ENCODE measurements at places on chromosomes 13 and 19.

DNA sequence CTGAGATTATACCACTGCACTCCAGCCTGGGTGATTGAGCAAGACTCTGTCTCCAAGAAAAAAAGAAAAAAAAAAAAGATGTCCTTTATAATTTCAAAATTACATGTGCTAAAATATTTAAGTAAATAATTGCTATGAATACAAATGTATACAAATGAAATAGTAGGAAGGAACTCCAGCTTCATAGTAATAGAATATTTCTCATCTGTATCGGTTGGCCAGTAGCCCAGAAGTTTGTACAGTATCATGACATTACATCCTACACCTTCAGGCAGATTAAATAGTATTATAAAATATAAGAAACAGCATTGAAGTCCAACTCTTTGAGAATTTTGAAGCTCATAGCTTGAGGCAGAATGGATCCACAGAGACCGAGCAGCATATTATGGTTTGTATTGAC lies 36.5 kb upstream of the CLDN10 start:
- no peak for DNase-seq

GRCh38 chr19:48991873-48992580 lies 1.1 kb downstream of the GYS1 start:
- DNase-seq = no peak

- no peak for DNase-seq
Measured at GRCh38 chr13:102907886-102908515, 62.2 kb downstream of the ERCC5 start.

GRCh38 chr13:94656766-94657165 lies 55.1 kb downstream of the GPR180 start:
- no peak for DNase-seq

GRCh38 chr19:53865523-53865917 lies 2.2 kb upstream of the MYADM start:
- no peak for DNase-seq

GRCh38 chr13:113945857-113946408 lies 27.9 kb downstream of the C13orf46 start:
- no peak for DNase-seq

DNA sequence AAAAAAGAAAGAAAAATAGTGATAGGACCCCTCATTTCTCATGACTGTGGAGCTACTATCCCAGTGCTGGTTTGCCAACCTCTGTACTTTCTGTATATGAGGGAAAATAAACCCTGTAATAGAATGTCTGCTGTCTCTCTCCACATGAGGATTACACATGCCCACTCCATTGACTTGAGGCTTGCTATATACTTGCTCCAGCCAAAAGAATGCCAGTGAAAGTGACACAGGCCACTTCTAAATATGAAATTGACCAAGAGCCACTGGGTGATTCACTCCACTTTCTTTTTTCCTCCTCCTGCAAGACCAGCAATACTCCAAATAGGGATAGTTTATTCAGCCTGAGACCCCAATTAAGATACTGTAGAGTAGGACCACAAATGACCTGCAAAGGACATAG lies 6.2 kb downstream of the THAP8 start:
- no peak for DNase-seq

DNA sequence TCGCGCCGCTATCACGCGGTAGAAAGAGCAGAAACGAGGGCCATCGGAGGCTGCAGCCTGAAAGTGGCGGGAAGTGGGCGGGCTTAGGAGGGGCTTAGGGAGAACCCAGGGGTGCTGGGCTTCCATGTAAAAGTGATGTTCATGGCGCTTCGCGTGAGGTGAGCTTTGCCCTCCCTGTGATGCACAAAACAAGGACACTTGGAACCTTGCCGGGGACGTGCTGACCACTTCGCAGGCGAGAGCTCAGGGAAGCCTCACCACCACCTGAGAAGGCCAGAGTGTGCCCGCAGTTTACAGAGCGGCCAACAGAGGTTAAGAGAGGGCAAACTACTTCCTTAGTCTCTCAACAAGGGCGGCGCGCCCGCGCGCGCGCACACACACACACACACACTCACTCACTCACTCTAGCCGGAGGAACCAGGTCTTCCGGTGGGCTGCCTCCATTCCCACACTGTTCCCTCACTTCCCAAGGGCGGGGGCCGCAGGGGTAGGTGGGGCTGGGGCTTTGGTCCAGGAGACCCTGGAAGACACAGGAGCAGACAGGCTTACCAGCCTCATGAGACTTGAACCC lies 651 bp downstream of the GAPDHS start:
- DNase-seq = no peak

- peak; percentile 45 for DNase-seq
Measured at GRCh38 chr13:20924758-20925394, 22.3 kb upstream of the XPO4 start.

- DNase-seq = no peak
Measured at GRCh38 chr13:39512687-39513086, 90.3 kb downstream of the LHFPL6 start.

DNA sequence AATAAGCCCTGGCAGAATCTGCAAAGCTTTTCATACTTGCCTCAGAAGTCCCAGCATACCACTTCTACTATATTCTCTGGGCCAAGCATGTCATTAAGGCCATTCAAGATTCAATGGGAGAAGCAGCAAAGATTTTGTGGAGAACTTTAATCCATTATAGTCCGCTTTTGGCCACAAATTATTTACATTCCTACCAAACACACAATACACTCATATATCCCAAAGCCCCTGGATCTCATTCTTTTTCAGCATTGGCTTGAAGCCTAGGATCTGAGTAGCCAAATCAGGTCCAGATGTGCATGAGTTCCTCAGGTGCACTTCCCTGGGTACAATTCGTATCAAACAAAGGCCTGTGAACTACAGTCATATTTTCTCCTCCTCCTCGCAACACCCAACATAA lies 203.4 kb downstream of the NDFIP2 start:
- no peak for DNase-seq

DNA sequence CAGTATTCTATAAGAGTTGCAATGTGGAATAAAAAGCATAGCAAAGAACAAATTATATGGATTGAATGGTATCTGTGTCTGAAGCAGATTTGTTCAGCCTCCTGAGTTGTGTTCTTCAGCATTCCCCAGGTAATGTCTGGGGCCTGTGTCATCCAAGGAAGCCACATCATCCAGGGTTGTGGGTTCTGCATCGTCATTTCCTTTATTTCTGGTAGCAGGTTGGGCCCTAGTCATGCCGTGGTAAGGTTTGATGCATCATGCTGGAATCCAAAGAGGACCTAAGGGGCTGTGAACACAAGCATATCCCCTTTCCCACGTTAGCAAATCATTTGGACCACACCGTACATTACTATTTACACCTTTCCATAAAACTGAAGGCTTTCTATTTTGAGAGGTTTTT lies 131.0 kb upstream of the ZNF91 start:
- no peak for DNase-seq

GRCh38 chr19:9584073-9584833 lies at the start of gene ZNF121:
ZNF121 (minus strand) TSS chr19:9584504; CDS start chr19:9568097, 16,407 bp downstream.
- peak; percentile 91 for DNase-seq

GRCh38 chr19:57954996-57955395 lies 7.5 kb upstream of the ZNF256 start:
- DNase-seq = no peak

DNA sequence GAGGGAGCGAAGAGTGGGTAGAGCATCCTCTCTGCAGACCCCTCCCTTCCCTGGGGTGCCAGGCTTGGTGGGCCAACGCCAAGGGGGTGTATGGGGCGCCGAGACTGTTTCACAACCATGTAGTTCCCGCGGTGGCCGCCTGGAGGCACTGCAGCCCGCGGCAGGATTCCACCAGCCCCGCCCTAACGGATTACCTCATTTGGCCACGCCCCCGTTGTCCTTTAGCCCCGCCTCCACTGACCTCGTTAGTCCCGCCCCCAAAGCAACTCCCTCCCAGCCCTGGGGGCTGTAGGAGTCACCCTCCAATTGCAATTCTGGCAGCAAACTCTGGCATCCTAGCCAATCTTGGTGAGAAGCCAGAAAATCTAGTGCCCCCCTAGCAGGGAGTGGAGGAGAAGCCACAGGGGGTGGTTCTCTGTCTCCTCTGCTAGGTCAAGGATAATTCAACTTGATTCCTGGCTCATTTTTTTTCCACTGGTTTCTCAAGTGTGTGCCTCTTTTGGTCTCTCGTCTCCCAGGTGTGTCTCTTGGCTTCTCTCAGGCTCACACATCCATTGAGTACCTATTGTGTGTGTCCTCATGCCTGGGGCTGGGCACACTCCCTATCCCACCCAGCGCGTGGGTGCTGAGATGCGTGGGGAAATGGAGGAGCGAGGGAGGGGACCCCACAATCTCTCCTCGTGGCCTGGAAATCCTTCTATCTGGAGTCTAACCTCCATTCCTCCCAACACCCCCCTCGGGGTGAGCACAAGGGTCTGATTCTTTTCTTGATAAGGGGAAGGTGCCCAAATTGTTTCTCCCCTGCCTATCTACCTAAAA lies 2.0 kb downstream of the OLFM2 start:
- DNase-seq = peak; percentile 29

- no peak for DNase-seq
Measured at GRCh38 chr13:48505597-48506091, 27.2 kb downstream of the RCBTB2 start.

GRCh38 chr13:76019421-76020044 lies 383.4 kb downstream of the LMO7 start:
- DNase-seq = no peak

- DNase-seq = no peak
Measured at GRCh38 chr19:17036640-17037039, 10.0 kb upstream of the CPAMD8 start.

DNA sequence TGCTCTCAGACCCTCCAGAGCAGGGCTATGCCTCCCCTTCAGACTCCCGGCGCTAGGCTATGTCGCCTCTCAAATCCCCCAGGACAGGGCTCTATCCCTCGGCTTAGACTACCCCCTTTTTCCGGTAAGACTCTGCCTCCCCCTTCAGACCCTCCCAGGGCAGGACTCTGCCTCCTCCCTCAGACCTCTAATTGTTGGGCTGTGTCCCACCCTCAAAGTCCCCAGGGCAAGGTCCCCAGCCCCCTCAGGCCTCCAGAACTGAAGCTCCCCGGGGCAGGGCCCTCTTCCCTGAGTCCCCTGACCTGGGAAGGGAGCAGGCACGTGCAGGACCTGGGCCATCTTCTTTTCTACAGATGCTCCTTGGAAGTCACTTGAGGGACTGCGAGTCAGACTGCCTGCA lies 3.2 kb downstream of the KANK2 start:
- DNase-seq = no peak

- DNase-seq = peak; percentile 93
Measured at GRCh38 chr13:99465454-99465853, 35.8 kb upstream of the TM9SF2 start.

GRCh38 chr19:42203700-42204099 lies 13.8 kb downstream of the DEDD2 start:
- no peak for DNase-seq

- no peak for DNase-seq
Measured at GRCh38 chr13:59997976-59998375, 165.8 kb downstream of the DIAPH3 start.

DNA sequence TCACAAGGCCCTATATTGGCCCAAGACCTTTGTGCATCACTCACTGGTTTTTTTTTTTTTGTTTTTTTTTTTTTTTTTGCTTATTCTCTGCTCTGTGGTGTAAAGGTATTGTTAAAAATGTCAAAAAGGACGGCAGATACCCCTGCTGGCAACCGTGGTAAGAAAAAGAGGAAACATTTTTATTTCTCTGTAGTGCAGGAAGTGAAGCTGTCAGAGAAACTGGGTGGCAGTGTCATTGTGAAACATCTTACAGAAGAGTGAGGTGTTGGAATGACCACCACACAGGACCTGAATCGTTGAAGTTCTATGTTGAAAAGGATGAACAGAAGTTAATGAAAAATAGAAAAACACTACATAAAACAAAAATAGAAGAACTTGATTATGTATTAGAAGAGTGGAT lies 346.4 kb downstream of the FGF9 start:
- no peak for DNase-seq

DNA sequence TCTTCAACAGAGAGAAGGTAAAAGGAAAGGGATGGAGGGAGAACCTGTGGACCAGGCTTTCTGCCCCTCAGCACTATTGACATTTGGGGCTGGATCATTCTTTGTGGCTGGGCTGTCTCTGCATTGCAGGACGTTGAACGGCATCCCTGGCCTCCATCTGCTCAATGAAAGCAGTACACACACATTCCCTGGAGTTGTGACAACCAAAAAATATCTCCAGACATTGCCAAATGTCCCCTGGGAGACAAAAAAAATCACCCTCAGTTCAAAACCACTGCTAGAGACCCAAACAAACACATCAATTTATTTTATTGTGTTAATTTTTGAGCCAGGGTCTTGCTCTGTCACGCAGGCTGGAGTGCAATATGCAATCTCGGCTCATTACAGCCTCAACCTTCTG lies 43.3 kb downstream of the INSR start:
- DNase-seq = no peak

DNA sequence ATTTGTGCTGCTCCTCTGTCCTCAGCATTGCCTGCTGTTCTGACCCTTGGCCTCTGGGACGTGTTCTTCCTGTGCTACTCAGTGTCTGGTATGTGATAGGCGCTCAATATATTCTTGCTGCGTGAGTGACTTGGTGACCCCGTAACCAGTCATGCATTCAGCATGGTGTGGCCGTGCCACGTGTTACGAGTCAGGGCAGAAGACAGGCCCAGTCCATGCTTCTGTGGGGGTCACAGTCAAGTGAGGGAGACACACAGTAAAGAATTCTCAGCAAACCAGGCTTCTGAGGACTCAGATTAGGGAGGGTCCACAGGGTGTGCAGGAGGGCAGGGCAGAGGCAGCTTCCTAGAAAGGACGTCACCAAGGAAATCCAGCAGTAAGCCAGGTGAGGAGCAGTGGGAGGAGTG lies 7.9 kb downstream of the PPP1R37 start:
- no peak for DNase-seq

- DNase-seq = no peak
Measured at GRCh38 chr19:1249990-1250436, 1.6 kb downstream of the MIDN start.

DNA sequence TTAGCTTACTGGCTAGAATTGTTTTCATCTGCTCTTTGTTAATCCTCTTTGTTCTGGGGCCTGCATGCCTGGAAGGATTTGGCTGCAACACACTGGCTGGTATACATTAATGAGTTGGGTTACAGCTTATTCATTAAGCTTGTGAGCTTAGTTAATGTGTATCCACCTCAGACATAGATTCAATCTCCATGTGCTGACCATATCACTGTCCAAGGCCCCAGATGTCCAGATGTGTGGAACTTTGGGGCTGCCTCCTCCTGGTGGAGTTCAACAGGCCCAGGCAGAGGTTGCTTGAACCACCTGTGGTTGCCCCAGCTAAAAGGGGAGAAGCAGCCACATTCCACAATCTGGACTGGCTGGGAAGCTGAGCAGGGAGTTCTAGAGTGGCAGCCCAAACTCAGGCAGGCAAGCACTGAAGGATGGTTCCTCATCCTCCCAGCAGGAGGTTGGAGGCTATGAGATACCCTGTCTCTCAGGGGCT lies 5.4 kb downstream of the DIAPH3 start:
- DNase-seq = no peak

DNA sequence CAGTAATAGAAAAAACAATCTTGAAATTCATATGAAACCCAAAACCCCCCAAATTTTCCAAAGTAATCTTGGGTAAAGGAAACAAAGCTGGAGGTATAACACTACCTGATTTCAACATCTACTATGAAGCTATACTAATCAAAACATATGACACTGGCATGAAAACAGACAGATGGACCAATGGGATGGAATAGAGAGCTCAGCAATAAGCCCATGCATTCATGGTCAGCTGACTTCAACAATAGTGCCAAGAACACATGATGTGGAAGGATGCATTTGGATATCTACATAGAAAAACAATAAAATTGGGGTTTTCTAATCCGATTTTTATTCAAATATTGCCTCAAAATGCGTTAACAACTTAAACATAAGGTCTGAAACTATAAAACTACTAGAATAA lies 32.2 kb upstream of the ZNF766 start:
- no peak for DNase-seq

GRCh38 chr19:49149652-49150105 lies 5.5 kb downstream of the HRC start:
- peak; percentile 88 for DNase-seq

All from NCI-H1417 (cell line).